ENCODE measurements at places on chromosomes 4 and X.

DNA sequence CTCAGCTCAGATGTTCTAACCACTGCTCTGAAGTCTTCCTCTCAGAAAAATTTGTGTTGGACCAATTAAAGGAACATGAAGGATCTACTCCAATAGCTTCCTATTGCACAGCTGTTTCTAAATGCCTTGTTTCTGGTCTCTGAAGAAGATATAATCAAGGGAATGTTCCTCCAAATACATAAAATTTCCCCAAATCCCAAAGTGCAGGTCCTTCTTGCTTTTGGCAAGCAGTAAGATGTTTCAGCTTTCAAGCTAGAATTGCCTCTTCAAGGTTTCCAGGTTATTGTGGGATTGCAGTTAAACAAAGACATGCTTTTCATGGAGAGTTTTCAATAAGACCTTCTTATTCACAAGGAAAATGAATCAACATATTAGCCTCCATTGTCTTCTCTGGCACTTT, 574.5 kb upstream of the SLIT2 start:
- DNase-seq, result no peak

DNA sequence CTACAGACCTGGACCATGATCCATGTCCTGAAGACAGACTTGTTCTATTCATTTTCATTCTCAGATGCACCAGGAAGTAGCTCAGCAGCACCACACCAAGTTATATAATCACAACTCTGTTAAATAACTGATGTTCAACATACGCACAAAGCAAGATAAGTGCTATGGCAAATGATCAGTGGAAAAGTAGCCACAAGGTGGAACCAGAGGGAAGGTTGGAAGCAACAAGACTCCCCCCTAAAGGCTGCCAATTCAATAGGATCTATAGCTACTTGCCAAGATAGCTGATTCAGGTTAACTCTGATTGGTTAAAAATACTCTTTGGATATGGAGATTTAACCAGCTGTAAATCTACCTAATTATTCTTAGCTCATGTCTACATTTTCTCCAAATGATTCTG, 23.7 kb upstream of the FAM47B start:
- DNase-seq, result peak; percentile 75

DNA sequence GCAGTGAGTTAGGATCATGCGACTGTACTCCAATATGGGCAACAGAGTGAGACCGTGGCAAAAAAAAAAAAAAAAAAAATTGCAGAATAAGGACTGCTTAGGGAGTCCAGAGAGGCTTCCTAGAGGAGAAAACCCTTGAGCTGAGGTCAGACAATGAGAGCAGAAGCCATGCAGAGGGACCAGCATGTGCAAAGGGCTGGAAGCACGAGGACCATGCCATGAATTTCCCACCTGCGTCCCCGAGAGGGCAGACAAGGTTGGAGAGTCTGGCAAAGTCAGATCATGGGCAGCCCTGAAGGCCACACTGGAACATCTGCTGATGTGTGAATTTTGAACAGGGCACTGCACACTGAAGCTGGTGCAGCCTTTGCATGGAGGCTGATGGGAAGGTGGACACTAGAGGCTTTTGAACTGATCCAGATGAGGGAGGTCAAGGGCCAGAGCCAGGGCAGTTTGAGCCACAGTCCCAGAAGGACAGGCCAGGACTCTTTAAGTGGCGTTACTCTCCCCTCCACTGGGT, 6.5 kb upstream of the JAKMIP1 start:
- no peak for DNase-seq

- DNase-seq, result peak; percentile 15
Measured at GRCh38 chr4:183838987-183839712, 66.0 kb upstream of the STOX2 start.

DNA sequence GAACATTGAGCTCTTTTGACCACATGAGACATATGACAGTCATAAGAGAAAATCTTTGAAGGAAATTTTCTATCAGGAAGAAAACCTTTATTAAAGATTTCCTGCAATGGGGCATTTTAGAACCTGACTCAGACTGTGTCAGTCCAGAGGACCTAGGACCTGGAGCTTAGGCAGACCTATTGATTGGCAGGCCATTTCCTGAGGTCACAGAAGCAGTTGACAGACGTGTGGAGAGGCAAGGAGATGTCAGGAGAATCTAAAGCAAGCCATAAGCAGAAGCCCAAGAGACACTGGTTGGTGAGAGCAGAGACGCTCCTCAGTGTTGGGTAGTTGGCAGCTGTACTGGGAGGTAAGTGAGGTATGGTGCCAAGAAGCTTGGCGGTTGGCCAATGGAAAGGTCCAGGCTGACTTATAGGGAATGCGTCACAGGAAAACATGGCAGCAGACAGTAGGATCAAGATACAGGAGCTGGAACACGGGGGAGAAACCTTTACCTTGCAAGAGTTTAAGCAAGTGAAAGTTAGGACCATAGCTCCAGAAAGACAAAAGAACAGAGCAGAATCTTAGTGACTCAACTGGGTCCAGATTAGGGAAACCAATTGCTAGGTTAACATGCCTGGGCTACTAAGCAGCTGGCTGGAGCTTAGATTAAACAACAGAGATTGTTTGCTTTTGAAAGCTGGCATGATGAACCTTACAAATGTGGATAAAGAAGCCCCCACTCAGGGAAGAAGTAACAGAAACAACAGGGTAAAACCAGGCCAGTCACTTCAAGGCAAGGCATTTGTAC, 18.6 kb downstream of the PALLD start:
- no peak for DNase-seq

GRCh38 chr4:27807207-27807606, 946.6 kb downstream of the STIM2 start:
- DNase-seq, result peak; percentile 28

DNA sequence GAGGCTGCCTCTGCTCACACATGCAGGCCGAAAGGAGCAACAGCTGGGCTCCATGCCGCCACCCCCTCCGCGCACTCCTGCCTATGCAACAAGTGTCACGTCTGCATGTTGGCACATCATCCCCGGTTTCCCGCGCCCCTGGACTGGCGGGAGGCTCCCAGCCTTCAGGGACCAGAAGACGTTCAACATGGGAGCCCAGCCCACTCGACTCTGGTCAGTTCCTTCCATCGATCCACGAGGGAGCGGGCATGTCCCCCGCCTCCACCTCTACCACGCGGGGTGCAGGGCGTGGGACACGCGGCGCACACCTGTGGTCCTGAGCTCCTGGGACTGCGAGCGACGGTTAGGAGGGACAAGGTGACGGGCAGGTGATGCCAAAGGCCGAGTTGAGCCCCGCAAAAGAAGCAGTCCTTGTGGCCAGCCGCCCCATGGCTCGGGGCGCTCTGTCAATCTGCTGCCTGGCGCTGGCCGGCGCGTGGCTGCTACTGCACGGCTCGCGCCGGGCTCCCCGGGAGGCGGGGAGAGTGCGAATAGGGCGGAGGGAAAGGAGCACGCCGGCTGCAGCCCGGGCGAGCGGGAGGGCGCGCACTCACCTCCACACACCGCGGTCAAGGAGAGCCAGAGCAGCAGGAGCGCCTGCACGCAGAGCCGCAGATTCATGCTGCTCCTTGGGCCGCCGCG, 645 bp downstream of the APLN start:
- DNase-seq, result no peak

DNA sequence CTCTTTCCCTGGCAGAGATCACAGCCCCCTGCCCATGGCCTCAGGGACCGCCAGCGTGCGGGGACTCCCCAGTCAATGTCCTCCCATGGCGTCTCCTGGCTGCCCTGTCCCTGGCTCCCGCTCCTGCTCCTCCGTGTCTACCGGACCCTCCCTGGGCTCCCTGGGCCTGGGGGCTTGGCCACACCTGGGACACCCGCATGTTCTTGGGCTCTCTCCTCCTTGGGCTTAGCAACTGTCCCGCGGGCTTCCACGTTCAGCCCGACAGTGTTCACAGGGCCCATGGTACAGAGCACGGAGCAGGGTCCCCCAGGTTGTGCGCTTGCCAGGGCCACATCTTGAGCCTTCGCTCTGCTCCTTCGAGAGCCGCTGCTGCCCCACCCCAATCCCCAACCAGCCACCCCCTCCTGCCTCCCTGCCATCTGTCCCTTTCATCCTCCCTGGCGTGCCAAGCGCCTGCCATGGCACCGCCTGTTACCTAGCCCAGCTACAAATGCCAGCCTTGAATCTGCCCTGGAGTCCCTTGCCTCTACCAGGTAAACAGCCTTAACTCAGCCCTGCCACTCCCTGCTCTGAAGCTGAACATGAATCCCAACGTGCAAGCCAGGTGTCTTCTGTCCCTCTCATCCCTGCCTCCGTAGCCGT, 3.9 kb downstream of the AVPR2 start:
- DNase-seq, result no peak

GRCh38 chr4:77235289-77235854, 78.4 kb downstream of the CCNG2 start:
- no peak for DNase-seq

DNA sequence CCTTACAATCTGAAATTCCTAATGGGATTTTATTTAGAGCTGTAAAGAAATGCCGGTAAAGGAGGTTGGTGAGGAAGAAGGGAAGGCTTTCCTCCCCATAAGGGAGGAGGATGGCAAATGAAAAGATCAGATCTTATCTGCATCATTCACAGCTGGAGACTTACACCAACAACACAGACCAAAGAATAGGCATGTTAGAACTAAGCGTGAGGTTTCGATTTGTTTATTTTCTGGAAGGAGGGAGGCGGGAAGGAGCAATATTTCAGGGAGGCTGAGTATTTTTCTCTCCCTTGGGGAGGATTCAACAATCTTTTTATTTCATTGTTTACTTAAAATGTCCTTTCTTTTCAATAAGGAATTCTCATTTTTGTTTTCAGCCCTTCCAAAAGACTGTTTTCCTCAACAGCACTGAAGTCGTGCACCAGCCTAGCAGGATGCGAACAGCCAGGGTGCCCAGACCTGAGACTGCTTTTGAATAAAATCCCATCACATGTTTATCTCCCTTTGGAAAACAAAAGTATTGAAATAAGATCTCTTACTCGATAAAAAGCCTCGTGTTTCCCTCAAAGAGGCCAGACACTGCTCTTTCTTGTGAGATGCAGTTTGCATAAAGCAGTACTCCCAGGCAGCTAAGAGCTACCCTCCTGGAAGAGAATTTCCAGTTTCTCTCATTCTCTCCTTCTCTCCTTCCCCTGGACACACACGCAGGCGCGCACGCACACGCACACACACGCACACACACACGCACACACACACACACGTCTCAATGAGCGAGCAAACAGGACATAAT, 236.1 kb downstream of the MGST2 start:
- DNase-seq, result peak; percentile 44

- no peak for DNase-seq
Measured at GRCh38 chr4:182489607-182490006, 246.4 kb downstream of the TENM3 start.

DNA sequence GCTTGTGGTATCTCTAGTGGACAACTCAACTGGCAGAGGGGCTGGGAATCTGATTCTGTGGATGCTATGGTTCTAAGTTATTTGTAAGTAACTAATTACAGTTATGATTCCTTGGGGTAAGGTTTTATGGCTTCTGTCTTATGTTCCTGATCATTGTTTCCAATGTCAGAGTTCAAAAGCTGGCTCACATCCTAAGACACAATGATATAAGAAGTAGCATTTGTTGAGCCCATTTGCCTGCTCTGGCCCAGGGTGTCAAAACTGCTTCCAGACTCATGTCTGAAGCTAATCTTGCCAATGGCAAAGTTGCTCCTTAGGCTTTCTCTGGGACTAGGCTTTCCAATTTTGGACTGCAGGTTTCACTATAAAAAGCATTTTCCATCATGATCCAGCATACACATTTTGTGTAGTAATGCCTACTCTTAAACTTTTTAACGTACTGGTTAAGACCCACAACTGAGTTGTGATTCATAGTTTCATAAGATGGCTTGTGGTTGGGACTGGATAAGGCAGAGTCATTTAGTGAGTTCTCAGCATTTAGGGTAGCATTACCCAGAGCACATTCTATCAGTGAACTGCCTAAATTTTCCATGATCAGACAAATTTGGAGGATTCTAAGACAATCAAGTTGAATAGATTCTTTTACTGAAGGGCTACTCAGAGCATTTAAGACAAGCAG, 50.0 kb downstream of the CCNI start:
- DNase-seq, result peak; percentile 50

DNA sequence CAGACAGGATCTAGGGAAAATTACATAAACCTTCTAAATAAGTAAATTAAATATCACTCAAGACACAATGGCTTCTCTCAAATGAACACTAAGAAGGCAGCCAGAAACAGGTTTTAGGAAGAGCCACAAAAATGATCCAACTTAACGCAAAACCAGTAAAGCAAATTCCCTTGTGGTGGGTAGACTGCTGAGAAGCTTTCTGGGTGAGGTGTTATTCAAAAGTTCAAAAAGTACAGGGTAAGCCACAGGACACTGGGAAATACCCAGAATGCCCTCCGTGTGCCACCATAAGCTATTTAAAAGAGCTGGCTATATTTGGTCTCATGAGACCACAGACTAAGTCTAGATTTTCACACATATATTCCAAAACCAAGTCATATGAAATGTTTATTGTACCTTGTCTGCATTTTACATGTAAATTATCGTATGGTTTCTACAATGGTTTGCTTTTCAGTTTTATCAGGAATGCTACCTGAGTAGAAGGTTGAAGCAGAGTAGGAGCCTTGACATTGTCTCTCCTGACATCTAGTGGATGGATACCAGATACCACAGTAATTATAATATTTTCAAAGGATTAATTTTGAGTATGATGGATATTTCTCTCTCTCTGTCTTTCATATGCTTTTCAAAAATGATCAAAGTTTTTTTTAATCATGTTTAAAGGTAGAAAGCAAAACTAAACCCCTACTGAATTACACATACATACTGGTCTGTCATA, 109.3 kb upstream of the KLHL13 start:
- DNase-seq, result no peak

GRCh38 chr4:154549894-154550790, at the start of gene PLRG1:
PLRG1 (minus strand) TSS chr4:154550400; CDS start chr4:154550308, 92 bp downstream.
- peak; percentile 91 for DNase-seq

DNA sequence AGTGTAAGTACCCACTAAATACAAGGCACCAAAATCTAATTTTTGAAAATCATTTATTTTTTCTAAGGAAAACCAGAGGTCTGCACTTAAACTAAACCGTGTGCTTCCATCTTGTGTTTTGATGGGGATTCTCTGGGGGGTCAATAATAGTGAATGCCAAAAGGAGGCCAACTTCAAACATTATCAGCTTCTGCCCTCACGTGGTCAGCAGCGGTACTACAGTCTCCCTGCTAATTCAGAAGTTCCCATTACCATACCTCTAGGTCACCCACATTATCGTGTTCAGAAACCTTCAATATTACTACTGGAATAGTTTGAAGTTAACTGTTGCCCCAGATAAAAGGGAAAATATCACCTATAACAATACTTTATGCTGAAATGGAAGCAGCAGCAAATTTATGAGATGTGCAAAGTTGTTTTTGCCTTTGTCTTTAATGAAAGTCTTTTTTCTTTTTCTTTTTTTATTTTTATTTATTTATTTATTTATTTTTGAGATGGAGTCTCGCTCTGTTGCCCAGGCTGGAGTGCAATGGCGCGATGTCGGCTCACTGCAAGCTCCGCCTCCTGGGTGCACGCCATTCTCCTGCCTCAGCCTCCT, 17.3 kb downstream of the CTPS2 start:
- peak; percentile 65 for DNase-seq

- no peak for DNase-seq
Measured at GRCh38 chr4:132384709-132385108, 764.4 kb upstream of the PCDH10 start.

Data from IMR-90 (cell line).